Stimulated activated effector memory CD8-positive, alpha-beta T cell treated with anti-CD3 and anti-CD28 coated beads, Interleukin-12 subunit alpha, Interleukin-12 subunit beta, amount 100 ng/mL, for 72 hours (primary cell): ENCODE measurements at places on chromosomes 3 and 15.

GRCh38 chr15:63070681-63071129, 28.2 kb downstream of the TPM1 start:
- DNase-seq = no peak

DNA sequence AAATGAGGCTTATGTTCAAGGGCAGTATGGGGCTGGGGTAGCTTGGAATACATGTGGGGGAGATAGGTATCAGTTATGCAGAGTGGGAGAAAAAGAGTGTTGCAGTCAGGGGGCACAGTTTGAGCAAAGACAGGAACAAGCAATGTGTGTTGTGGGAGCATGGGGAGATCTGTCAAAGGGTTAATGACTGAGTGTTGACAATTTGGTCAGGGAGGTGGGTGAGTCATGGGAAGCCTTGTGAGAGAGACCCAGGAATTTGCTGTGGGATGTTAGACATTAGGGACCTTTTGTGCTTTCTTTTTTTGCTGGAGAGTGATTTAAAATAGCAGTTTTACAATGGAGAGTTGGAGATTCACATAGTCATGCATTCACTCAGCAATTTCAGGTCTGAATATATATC, 221.6 kb upstream of the NR2E3 start:
- DNase-seq = no peak

DNA sequence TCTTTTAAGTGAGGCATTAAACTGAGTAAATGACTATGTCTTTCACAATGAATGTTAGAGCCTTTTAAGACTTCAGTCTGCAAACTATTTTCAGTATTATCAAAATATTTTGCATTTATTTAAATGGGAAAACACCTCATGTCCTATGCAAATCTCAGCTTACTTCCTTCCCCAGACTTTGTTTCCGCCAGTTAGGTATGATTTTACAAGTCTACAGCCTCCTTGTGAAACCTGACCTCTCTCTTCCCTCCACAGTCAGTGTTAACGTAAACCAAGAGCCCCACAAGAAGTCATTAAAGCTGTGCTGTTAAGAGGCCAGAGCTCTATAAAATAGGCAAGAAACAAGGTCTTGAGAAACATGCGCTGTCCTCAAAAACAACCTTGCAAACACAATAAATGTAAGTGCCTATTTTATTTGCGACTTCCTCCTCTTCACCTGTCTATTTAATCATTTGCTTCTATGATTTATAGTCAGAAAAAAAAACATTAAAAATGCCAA, 48.3 kb downstream of the PRTG start:
- DNase-seq = no peak

DNA sequence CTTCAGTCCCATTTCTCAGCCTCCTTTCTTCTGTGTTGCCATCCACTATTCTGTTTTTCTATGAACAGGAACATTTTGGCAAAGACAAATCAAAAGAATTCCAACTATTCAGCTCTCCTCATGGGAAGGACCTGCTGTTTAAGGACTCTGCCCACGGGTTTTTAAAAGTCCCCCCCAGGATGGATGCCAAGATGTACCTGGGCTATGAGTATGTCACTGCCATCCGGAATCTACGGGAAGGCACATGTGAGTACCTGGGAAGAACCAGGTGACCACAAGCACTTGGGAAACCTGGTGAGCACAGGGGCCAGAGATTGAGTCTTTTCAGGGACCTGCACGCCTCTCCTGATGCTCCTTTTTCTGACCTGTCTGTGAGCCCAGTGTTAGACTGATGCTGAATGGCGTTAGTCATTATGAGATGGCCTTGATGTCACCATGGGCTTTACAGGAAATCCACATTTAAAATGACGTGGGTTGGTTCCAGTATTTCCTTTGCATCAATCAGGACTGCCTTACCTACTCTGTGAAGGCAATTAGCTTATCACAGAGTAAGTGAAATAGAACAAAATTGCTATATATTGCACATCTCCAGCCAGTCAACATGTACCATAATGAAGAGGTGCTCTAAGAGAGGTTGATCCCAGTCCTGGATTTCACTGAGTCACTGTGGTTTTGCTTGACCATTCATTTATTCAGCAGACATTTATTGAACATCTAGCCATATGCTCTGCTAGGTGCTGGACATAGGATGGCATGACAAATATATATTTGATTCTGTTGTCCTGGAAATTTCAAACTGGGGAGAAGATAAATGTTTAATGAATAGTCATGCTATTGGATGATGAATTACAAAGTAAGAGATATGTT, 11.7 kb downstream of the TF start:
- DNase-seq = no peak

DNA sequence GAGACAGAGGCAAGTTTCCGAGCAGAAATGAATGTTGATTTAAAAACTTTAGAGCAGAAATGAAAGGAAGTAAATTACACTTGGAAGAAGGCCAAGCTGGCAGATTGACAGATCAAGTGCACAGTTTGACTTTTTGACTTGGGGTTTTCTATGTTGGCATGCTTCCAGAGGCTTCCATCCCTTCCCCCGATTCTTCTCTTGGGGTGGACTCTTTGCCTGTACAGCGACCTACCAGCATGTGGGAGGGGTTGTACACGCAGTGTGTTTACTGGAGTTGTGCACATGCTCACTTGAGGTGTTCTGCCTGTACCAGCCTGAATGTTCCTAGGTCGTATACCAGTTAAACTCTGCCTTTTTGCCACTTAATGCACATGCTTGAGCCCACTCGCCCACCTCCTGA, 701.5 kb upstream of the GBE1 start:
- no peak for DNase-seq
